ENCODE measurements at places on chromosomes 16 and 17.

DNA sequence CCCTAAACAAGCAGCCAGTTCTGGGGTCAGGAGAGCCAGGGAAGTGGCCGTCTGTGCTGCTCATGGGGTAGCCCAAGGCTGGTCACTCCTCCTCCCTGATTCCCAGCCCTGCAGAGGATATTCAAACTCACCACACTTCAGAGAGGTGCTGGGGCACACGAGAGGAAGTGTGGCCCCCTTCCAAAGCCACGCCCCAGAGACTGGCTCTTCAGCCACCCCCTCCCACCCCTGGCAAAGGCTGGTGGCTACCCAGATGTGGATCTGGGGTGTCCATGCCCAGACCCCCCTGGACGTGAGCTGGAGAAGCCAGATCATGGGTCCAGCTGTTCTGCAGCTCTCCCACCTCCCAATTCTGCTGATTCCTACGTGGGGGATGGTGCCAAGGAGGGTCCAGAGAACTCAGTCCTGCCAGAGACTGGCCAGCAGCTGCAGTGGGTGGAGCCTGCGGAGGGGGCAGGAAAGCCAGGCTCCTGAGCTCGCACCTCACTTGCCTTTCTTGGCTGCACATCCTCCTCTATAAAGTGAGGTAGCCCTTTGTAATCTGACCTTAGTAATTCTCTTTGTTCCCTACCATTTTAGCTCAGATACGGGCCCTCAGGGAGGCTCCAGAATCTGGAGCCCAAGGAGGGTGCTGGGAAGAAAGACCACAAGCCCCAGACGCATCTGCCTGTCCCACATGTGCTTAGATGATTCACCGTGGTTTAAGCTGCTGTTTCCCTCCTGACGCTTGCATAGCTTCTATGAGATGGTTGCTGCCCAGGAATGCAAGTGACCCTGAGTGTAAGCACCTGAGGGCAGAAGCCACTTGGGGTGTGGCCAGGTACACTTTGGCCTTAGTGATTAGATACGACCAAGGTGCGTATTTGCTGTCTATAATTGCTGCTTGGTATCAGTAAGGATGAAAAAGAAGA lies 15.3 kb downstream of the SDK2 start:
- DNase-seq, result no peak

DNA sequence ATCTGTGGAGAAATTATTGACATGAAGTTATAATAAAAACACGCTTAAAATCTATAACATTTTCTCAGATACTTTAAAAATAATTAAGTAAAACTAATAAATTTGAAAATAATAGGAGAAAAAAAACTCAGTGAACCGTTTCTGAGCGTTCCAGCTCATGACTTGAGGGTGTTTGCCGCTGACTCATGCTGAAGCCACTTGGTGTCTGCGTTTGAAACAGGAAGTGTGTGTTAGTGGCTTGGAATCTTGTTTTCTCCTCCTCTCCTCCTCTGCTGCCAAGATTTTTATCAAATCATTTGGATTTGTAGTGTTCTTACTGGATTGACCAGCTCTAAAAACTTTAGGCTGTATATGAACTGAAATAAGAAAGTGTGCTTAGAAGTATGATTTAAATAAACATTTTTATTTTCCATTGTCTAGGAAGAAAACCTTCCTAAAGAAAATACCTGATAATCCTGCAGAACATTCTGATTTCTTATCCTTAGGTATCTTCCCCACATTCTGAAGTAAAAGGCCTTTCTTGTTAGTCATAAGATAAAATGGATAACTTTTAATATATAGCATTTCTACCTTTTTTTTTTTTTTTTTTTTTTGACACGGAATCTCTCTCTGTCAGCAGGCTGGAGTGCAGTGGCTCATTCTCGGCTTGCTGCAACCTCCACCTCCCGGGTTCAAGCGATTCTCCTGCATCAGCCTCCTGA lies 30.8 kb downstream of the USP10 start:
- peak; percentile 44 for DNase-seq

DNA sequence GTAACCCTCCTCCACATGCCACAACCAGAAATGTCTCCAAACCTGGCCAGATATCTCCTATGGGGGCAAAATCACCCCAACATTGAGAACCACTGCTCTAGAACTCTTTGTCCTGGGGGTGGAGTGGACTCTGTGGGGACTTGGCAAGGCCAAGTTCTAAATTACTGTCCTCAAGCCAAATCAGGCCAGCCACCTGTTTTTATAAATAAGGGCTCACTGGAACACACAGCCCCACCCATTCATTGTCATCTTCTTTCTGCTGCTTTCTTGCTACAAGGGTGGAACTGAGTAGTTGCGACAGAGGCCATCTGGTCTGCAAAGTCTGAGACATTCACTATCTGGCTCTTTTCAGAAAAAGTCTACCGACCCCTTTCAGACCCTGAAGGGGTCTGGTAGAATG lies 26.8 kb upstream of the TMEM220 start:
- DNase-seq, result no peak

GRCh38 chr17:68125111-68125870 lies 89.8 kb downstream of the KPNA2 start:
- no peak for DNase-seq

- no peak for DNase-seq
Measured at GRCh38 chr17:13046361-13046760, 28.5 kb upstream of the ELAC2 start.

GRCh38 chr17:44216173-44216572 lies 3.3 kb downstream of the UBTF start:
- peak; percentile 60 for DNase-seq

- peak; percentile 34 for DNase-seq
Measured at GRCh38 chr17:48505788-48506187, 25.0 kb downstream of the HOXB1 start.

- no peak for DNase-seq
Measured at GRCh38 chr16:68636064-68636560, 9.0 kb upstream of the CDH3 start.

- no peak for DNase-seq
Measured at GRCh38 chr17:51059781-51060180, 60.9 kb downstream of the SPAG9 start.

- DNase-seq, result no peak
Measured at GRCh38 chr16:75486014-75486675, 9.1 kb downstream of the CHST6 start.

DNA sequence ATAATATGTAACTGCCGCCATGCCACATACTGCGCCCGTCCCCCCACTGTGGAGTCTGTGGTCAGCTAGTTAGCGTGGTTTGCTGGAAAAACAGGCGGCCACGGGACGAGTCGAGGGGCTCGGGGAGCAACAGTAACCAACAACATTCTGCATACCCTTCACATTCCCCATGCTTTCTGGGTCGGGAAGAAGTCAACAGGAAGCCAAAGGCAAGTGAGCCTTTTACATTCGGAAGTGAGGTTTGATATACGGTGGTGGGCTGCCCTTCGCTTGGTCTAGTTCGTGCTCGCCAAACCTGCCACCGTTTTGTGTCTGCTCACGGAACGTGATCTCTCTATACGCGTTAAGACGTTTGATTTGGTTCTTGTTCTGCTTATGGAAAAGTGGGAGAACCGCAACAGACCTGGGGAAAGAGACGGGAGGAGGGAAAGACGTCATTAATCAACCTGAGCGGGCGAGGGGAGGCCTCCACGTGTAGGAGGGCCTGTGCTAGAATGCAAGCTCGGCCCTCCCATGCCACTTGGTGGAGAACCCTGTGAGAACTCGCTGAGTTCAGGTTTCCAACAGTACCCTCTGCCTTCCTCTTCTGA lies 28.9 kb upstream of the CFAP20 start:
- DNase-seq, result no peak

DNA sequence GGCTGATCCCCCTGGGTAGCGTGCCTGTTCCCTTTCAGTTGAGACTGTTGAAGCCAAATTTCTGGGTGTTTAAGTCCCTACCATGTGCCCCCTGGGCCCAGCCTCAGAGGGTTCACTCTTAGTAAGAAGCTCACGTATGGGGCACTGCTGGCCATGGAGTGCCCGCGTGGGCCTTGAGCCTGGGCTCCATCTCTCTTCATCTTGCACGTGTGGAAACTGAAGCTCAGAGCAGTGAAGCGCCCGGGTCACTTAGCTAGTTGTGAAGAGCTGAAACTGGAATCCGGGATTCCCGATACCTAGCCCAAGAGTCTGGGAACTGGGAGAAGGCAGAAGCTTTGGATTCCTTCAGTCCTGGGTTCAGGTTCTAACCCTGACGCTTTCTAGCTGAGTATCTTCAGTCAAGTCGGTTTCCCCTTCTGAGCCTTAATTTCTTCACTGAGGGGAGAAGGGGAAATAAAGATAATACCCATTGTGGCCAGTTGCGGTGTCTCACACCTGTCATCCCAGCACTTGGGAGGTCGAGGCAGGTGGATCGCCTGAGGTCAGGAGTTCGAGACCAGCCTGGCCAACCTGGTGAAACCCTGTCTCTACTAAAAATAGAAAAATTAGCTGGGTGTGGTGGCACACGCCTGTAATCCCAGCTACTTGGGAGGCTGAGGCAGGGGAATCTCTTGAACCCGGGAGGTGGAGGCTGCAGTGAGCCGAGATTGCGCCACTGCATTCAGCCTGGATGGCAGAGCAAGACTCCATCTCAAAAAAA lies 103.9 kb downstream of the OR1D5 start:
- DNase-seq, result no peak

DNA sequence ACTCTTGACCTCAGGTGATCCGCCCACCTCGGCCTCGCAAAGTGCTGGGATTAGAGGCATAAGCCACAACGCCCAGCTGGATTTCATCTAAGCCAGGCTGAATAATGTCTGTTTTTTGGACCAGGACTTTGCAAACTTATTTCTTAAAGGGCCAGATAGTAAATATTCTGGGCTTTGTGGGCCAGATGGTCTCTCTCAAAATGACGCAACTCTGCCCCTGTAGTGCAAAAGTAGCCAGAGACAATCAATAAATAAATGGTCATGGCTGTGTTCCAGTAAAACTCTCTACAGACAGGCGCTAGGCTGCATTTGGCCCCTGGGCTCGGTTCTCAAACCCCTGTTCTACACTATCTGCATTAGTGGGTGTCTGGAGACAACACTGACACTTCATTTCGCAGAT lies 121.9 kb upstream of the CDH13 start:
- DNase-seq, result no peak

GRCh38 chr16:22023505-22023904 lies 15.6 kb downstream of the MOSMO start:
- DNase-seq, result no peak

DNA sequence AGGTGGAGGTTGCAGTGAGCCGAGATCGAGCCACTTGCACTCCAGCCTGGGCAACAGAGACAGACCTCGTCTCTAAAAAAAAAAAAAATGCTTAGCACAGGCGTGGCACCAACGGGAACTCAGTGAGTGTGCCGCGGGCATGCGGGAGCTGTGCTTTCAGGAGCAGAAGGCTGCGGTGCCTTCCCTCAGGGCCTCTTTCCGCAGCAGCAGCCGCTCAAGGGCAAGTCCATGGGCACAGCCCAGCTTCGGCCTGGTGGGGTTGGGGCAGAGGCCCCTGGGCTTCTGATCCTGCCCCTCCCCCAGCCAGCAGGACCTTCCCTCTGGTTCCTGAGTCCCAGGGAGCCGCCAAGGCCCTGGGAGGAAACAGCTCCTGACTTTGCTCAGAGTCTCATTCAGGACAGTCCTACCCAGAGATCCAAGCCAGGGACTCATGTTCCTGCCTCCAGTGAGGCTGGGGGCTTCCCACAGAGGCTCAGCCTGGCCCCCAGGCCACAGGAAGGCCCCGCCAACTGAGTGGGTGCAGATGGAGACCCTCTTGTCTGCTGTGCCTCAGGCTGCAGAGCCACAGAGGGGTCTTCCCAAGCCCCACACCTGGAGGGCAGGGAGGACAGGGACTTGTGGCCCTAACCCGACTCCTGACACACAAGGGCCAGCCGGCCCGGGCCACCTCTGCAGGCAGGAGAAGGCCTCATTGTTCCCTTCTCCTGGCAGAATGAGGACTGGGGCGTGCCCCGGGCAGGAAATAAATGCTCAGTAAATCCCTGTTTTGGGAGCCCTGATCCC lies 3.3 kb upstream of the ZG16B start:
- DNase-seq, result no peak

DNA sequence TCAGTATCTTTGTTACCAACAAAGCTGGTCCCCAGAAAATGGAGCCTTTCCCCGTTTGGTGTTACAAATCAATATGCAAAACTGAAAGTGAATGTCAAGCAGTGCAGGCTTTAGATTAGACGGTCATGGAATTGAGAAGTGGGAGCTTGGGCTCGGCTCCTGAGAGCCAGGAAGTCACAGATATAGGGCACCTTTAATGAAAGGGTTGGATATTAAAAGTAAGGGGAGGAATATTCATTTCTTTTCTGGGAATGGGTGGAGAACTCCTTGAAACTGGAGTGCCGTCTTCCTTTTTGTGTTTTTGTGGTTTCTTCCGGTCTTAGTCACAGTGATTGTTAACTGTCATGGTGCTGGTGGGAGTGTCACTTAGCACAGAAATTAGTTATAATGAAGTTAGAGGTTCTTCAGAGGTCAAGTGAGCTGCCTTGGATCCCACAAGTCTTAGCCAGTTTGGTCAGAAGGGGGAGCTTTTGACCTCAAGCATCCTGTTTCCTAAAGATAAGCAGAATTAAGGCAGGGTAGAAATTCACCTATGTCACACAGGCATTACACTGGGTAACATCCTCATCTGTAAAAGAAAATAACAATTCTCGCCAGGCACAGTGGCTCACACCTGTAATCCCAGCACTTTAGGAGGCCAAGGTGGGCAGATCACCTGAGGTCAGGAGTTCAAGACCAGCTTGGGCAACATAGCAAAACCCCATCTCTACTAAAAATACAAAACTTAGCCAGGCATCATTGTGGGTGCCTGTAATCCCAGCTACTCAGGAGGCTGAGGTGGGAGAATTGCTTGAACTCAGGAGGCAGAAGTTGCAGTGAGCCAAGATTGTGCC lies 9.6 kb upstream of the EIF1 start:
- DNase-seq, result peak; percentile 57

DNA sequence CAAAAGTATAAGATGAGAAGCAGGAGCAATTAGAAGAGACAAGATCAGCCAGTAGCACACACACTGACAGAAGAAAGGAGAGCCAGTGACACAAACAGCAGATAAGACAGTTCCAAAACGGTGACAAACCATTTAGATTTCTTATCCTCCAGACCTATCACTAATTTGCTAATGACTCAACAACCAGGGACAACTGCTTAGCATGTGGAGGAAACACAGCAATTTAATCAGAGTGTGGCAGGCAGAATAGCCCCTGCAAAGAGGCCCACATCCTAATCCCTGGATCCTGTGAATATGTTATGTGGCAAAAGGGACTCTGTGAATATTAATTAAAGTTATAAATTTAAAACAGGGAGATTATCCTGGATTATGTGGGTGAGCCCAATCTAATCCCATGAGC lies 81.1 kb downstream of the CACNG1 start:
- no peak for DNase-seq
